ENCODE measurements at places on chromosomes 7 and 10.

DNA sequence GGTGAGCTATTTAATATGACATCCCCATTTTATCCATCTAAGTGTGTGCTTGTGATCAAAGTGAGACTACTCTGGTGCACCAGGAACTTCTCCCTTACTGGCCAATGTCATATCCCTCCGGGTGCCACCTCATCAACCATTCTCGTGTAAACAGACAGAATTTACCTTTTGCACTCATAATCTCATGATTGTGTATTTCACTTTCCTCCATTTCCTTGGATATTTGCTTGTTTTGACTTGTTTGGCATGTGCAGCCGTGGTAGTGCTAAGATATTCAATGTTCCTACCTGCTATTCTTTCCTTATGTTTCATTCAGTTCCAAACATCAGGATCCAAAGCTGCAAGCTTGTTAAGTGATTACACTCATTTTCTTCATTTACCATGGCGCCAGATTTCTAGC, 280.5 kb upstream of the SP8 start:
- DNase-seq, result no peak

- no peak for DNase-seq
Observed at GRCh38 chr10:100553929-100554328, 18.2 kb downstream of the HIF1AN start.

DNA sequence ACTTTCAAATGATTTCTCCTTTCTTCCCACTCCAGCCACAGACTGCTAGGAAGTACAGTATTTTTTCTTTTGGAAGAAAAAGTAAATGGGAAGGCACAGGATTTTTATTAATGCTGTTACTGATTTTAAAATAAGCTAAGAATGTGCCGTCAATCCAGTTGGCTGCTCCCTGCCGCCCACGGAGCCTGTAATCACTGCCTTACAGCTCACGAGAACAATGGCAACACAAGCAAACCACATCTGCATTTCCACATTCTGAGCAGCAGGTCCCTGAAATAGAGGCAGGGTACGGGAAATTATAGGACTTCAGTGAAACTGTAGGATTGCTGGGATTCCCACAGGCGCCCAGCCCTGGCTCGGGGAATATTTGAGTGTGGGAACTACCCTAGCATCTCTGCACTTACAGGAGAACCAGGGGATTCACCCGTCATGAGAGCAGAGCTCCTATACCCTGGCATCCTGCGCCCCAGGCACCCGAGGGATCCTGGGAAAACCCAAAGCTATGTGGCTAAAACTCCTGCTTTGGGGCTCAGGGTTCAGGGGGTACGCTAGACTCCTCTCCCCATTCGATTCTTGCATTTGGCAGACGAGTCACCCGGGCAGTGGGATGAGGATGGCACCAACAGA, 72.9 kb upstream of the TNS3 start:
- DNase-seq, result no peak

- DNase-seq, result no peak
Observed at GRCh38 chr10:70500812-70501301, 22.3 kb downstream of the PALD1 start.

DNA sequence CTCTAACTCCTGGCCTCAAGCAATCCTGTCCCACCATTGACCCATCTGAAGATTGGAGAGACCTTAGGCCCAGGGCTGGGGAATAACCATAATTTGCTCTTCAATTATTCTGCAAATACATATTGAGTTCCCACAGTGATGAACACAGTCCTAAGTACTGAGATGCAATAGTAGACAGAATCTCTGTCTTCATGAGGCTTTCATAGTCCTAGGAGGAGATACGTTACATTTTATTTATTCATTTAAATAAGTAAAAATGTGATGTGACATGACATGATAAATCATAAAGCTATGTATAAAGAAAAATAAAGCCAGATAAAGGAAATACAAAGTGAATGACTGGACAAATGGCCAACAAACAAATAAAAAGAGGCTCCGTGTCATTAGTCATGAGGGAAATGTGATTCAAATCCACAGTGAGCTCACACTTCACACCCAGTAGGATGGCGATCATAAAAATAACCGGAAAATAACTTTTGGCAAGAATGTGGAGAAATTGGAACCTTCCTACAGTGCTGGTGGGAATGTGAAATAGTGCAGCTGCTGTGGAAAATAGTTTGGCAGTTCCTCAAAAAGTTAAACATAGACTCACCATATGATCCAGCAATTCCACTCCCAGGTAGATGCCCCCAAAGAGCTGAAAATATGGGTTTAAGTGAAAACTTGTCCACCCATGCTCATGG, 52.1 kb upstream of the JCAD start:
- DNase-seq, result no peak

DNA sequence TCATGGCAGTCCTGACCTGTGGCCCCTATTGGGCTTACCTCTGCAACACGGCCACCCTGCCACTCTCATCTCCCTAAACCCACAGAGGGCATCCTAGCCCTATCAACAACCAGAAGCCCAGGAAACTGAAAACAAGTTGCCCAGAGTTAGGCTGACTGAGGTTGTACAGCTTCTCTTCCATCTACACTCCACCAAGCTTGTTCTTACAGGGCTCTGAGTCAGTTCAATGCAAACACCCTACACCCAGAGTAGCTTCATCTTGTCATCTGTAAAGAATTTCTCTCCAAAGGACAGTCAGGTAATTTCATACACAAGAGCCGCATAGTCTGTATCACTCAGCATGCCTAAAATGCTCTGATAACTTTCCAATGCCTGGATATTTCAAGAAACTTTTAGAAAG, 175.4 kb downstream of the ARID5B start:
- DNase-seq, result no peak

DNA sequence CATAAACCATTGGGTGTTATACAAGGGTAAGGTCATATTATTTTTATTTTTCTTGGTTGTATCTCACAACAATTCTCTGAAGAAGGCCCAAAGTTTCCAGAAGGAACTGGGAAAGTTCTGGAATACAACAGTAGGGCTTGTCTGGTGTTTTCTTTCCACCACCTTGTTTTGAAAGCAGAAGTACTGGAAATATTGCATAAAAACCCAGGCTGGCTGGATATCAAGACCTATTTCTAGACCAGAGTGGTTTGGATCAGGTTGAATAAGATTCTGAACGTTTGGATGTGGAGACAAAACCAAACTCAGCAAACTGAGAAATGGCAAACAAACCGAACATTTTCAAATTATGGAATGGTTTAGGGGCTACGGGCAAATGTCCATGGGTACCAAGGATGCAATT, 182.6 kb upstream of the FZD8 start:
- DNase-seq, result no peak

DNA sequence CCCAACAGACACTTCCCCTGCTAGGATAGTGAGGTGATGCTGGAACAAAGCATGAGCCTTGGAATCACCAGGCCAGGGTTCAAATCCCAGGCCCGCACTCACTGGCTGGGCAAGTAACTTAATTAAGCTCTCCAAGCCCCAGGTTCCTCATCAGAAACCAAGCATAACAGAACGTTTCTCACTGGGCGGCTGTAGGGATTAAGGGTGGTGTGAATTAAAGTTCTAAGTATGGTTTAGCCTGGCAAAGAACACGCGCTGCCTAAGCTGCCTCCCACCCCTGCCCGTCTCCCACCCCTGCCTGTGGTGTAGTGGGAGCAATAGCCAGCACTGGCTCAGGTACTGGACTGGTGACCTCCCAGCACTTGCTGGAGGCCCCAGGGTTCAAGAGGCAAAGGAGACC, 5.6 kb downstream of the SLC4A2 start:
- no peak for DNase-seq

DNA sequence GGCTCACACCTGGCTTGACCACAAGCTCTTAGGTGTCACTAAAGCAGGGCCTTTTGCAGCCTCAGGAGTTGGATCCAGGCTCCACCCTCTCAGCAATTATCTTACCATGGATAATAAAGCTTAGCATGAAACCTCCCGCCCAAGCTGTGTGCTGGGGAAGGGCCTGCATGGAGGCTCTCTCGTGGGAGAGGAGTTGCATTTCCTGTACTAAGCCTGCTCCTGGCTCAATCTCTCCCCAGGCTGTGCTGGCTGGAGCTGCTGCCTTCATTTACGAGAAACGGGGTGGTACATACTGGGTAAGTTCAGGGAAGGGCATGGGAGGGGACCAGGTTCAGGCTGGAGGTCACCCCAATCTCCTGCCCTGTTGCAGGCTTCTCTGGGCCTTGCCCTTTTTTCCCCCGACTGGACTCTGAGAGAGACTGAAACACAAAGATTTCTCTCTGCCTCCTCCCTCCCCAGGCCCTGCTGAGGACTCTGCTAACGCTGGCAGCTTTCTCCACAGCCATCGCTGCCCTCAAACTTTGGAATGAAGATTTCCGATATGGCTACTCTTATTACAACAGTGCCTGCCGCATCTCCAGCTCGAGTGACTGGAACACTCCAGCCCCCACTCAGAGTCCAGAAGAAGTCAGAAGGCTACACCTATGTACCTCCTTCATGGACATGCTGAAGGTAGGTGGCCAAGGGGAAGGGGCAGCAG, 2.7 kb downstream of the TMEM176A start:
- DNase-seq, result no peak

DNA sequence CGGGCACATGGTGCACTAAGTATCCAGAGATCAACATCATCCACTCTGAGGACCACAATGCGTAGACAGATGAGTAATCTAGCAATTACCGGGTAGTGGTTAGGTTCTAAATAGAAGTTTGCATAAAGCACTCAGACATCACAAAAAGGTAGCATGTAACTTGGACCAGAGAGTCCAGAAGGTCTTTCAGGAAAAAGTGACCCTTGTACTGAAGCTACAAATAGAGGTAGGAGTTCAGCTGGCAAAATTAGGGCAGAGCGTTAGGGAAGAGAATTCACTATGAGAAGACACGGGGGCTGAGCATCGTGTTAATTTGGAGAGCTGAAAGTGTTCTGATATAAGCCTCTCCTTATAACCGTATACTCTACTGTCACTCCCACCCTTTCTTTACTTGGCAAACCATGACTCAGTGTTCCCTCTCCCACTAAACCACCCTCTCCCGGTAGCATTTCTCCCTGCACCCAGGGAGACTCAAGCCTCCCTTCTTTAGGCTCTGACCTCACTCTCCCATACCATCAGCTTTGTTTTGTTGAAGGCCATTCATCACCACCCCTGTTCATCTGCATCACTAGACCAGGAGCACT, 222.2 kb upstream of the FZD1 start:
- DNase-seq, result no peak

DNA sequence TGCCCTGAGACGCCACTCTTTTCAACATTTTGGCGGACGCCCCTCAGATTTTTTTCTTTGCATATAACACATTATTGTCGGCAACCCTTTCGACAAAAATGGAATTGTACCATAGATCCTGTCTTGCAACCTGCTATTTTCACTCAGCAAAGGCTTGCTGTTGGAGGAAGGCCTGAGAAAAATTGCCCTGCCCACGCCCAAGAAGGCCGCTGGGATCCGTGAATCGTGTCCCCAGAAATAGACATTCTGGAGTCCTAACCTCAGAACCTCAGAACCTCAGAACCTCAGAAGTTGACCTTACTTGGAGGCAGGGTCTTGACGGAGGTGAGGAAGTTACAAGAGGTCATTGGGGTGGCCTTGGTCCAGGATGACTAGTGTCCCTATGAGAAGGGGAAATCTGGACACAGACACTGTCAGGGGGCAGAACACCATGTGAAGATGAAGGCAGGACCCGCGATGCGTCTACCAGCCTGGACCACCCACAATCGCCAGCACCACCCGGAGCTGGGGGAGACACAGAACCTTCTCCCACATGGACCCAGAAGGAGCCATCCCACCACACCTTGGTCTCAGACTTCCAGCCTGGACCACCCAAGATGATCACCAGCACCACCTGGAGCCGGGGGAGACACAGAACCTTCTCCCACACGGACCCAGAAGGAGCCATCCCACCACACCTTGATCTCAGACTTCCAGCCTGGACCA, 19.1 kb upstream of the DNAAF5 start:
- DNase-seq, result no peak

- no peak for DNase-seq
Observed at GRCh38 chr7:2105917-2106316, 126.8 kb downstream of the MAD1L1 start.

DNA sequence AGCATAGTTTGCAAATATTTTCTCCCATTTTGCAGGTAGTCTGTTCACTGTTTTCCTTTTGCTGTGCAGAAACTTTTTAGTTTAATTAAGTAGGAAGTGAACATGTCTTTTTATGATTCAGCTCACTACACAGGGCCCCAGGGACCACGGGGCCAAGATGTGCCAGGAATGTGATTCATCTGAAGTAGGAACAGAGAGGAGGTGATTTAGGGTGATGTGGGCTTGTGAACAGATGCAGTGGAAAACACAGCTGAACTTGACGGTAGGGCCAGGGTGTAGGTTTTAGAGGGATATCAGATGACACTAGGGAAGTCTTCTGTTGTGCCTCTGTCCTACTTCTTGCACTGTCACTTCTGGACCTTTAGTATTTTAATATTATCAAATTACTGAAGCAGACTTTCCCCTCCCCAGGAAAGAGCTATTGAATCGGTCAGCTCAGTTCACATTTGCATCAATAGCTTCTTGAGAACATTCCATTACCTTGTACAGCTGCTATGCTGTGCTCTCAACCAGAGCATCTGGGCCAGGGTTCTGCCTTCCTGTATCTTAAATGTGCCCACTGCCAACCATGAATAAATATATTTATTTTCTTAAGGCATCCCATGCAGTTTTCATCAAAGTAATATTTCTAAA, 96.9 kb downstream of the OSBPL3 start:
- DNase-seq, result no peak

DNA sequence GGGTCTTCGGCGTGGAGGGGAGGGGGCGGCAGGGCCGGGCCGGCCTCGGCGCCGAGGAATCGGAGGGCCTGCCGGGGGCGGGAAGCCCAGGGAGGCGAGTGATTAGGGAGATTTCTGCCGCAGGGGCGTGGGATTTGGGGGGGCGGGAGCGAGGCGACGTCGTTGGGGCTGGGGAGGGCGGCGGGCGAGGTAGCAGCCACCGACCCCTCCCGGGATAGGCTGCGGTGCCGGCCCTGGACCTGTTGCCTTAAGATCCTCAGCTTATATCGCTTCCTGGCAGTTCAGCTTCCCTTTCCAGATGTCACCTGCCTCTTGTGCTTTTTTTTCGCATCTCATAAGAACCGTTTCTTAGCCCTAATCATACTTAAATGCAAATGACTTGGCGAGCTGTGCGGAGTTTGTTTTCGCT, 655 bp downstream of the LMTK2 start:
- no peak for DNase-seq

- no peak for DNase-seq
Observed at GRCh38 chr7:82017334-82017943, 247.6 kb upstream of the HGF start.

- DNase-seq, result no peak
Observed at GRCh38 chr7:30625283-30625682, 30.6 kb downstream of the GARS1 start.

DNA sequence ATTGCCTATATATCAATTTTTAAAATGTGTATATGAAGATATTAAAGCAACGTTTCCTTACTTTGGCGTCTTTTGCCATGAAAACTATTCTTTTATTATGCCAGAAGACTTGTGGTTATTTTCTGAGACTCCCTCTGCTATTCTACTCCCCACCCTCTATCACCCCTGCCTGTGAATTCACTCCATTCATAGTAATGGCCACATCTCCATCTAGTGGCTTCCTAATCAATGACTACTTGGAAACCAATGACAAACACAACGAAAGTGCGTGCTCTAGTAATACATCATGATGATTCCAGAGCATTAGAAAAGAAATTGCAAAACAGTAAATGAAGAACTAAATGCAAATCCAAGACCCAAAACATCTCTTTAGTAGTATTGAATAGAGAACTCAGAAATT, 186.7 kb upstream of the HGF start:
- no peak for DNase-seq

GRCh38 chr10:98316170-98316569, 48.2 kb upstream of the LOXL4 start:
- no peak for DNase-seq

GRCh38 chr10:27618036-27618615, 114.0 kb downstream of the RAB18 start:
- no peak for DNase-seq
